ENCODE measurements at places on chromosomes 12 and 14.
A peak's percentile ranks its signal among the peaks of the same experiment; 100 is the strongest.

- no peak for DNase-seq
These were observed 903.7 kb upstream of the USP15 start for GRCh38 chr12:61356485-61356884.

GRCh38 chr12:59491877-59492276, 104.0 kb upstream of the SLC16A7 start:
- no peak for DNase-seq

DNA sequence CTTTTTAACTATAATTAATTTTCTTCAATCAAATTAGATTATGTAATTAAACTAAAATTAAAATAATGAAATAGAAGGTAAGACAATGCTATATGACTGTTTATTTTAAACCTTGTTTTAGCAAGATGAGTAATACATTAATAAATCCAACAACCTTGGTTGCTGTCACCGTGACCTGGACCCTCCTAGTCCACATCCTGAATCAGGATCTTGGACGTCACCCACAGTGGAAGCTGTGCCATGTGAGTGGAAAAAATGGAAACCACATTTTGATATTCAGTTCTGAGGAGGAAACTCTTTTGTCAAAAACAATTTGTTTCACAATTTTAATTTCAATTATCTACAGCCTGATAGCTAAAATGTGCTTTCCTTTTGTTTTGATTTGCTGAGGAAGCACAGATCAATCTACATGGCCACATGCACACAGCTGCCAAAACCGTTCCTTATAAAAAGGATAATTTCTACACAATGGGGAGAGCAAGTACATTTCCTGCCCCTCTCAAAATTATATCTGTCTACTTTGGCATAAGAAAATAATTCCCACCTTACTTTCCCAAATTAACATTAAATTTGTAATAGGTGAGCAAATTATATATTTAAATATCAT, 255.5 kb downstream of the RASSF9 start:
- no peak for DNase-seq

- no peak for DNase-seq
These were observed 1.1 kb upstream of the USP15 start for GRCh38 chr12:62258941-62259630.

GRCh38 chr12:1836854-1837421, 16.6 kb downstream of the LRTM2 start:
- no peak for DNase-seq

- DNase-seq, result peak; percentile 52
These were observed 30.4 kb upstream of the PLEKHG6 start for GRCh38 chr12:6280053-6280469.

GRCh38 chr12:63304887-63305316, 153.9 kb upstream of the AVPR1A start:
- no peak for DNase-seq

- peak; percentile 57 for DNase-seq
These were observed 441.5 kb downstream of the PRKD1 start for GRCh38 chr14:29486132-29486531.

GRCh38 chr12:132433641-132434395, 56.1 kb upstream of the FBRSL1 start:
- no peak for DNase-seq

DNA sequence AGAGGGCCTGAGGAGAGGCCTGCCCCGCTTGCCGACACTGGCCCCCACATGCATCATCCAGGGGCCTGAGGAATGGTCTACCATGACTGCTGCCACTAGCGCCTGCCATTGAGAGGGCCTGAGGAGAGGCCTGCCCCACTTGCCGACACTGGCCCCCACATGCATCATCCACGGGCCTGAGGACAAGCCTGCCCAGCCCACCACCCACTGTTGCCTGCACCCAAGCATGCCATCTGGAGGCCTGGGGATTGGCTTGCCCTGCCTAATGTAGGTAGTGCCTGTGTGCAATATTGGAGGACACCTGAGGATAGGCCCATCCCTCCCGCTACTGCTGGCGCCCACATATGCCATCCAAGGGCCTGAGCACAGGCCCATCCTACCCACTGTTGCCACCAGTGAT, 24.4 kb downstream of the CYP46A1 start:
- DNase-seq, result no peak

DNA sequence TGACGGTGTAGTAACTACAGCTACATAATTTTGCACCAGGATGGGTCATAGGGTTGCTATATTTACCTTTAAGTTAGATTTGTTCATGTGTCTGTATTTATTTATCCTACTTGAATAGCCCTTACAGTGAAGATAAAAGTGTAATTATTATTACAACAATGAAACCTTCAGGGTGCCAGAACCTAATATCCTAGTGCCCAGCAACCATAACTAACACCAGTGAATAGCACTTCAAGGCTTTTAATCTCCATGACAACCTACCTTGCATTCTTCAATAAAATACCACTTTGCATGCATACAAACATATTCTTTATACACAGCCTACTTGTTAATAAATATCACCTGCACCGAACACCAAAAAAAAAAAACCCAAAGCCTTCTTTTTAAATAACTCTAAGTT, 58.7 kb upstream of the G2E3 start:
- DNase-seq, result no peak

GRCh38 chr12:75853626-75854025, 177.9 kb downstream of the PHLDA1 start:
- no peak for DNase-seq

DNA sequence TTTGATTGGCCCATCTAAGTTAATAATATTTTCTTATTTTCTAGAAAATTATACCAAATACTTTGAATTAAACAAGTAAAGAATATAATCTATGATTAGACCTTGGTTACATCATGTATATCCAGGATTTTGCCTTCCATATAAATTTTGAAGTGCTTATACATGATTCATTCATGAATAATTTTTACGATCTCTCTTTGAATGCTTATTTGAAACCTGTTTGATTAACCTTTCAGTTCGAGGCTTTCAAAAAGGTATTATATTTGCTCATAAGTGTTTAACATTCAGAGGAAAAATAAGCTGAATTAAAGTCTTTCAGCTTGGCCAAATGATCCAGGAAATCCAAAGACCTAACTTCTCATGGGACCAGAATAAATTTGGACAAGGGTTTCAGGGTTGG, 495.2 kb upstream of the GARIN6 start:
- no peak for DNase-seq

DNA sequence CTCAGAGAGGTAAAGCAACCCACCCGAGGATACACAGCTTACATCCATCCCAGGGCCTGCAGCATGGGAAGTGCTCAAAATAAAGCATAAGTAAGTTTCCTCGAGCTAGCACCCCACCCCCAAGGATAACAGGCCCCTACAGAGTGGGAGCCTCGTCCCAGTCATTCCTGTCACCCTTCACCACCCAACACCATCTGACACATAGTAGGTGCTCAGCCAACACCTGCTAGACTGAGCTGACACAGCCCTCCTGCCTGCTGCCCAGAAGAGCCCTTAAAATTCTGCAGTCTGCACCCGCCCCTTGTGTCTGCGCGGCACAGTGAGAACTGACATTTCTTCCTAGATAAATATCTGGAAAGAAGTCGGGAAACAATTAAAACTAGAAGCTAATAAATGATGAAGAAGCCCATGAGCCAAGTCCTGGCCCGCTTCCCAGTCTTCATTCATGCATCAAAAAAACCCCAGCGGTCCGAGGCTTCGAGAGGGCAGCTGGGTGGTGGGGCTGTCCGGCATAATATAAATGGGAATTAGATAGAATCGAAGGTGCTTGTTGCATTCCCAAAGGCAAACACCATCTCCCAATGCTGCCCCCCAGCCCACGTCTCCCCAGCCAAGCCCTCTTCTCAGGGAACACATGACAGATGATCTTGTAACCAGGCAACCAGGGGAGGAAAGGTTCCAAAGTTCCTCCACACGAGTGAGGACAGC, 76.2 kb downstream of the BCL11B start:
- DNase-seq, result no peak

DNA sequence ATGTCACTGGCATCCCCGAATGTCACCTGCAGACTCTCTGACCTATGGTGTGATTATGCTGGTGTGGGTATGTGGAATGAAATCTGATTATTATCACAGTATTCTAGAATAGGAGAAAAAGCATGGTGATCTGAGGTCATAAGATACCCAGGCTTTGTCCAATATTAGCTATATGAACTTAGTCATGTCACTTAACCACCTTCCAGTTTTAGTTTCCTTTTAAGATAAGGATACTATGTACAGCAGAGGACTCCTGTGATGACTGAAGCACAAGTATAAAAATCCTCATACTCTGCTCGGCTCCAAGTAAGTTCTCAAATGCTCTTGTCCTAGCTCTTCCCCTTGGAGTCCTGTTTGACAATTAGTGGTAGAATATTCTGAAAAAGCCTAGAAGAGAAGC, 2.8 kb downstream of the GNS start:
- no peak for DNase-seq

DNA sequence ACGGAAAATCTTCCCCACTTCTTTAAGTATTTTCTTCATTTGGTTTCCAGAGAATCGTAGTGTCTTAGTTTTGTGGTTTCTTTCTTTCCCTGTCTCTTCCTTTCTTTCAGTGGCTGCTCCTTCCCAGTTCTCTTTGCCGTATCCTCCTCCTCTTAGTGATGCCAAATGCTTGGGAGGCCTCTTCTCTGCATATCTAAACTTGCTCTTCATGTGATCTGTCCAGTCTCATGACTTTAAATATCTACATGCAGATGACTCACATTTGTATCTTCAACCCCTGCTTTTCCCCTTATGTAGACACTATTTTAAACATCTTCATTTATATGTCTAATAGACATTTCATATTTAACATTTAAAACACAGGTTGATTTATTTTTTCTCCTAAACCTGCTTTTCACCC, 149.2 kb downstream of the PTCSC3 start:
- no peak for DNase-seq

DNA sequence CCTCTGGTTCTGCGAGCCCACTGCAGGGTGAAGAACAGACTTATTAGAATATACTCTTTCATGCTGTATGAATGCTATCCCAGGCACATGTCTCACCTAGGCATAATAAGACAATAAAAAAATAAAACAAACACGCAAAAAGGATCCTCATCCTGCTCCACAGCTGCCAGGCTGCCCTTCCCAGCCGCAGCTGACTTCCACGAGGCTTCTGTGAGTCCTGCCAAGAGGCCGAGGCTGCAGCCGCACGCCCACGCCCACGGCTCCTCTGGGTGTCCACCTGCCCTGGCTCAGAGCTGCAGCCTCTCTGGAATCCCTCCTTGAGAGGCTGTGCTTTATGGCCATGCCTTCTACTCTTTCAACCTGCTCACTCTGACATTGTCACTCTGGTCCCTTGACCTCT, 6.9 kb downstream of the SMIM41 start:
- DNase-seq, result no peak

DNA sequence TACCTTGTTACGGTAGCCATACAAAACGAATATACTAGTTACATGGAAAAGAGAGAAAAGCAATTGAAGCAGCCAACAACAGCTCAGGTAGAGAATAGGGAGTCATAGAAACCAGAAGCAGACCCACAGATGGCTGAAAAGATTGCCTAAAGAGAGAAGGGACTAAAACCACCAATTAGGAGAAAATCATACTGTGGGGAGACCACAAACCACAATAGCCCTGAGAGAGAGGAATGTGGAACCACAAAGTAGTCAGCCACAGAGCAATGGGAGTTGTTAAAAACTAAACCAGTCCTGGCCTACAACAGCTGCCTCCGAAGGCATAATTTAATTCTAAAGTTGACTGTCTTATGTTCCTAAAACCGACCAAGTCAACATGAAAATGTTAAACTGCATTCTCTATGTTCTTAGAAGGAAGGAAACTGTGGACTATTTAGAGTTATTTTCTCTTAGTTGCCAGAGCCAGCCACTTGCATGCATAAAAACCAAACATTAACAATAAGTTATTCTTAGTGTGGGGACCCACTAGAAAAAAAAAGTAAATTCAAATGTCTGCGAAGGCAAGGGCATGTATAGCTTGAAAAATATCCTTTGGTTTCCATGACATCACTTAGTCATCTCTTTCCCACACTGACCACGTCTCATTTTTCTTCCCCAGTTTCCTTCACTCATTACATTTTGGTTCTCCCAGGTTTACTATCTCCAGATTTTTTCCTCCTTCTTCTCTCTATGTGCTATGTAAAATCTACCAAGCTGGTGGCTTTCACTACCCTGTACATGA, 398.1 kb downstream of the NOVA1 start:
- DNase-seq, result no peak

- DNase-seq, result no peak
These were observed 1.1 kb upstream of the ABCC9 start for GRCh38 chr12:21942377-21942703.

- DNase-seq, result no peak
These were observed 119.6 kb downstream of the SLC8A3 start for GRCh38 chr14:70069186-70069585.

DNA sequence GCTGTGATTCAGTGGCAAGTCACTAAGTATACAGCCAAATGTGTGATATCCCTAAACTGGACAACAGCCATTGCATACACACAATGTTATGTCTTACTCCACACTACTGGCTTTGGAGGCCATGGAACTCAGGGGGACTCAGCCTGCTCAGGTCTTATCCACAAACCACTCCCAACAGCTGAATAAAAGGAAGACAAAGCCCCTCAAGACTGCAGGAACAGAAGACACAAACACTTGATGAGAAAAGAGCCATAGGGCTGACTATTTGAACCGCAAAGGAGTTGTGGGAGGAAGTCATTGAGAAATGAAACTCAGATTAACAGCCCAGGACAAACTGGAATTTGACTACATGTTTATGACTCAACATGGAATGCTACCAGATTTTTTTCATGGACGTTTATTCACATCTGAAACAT, 40.9 kb downstream of the PTGER2 start:
- DNase-seq, result peak; percentile 84

- no peak for DNase-seq
These were observed 21.6 kb downstream of the SOX5 start for GRCh38 chr12:23927907-23928306.

- no peak for DNase-seq
These were observed 690.7 kb upstream of the TBX3 start for GRCh38 chr12:115374480-115375185.

DNA sequence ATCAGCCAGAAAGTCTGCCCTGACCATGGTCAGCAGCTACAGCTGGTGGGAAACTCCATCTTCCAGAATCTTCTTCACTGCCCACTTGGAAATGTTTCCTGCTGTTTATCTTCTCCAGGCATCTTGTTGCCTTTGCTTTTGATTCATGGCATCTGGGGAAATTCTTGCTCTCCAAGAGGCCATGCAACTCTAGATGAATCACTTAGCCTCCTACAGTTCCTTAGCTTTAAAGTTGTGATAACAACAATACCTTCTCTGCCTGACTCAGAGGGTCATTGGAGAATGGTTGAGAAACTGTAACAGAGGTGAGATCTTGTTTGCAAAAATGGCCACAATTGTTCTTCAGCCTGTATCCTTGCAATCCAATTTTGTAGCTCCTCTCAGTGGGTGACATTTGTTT, 121.0 kb upstream of the VRK1 start:
- DNase-seq, result no peak

DNA sequence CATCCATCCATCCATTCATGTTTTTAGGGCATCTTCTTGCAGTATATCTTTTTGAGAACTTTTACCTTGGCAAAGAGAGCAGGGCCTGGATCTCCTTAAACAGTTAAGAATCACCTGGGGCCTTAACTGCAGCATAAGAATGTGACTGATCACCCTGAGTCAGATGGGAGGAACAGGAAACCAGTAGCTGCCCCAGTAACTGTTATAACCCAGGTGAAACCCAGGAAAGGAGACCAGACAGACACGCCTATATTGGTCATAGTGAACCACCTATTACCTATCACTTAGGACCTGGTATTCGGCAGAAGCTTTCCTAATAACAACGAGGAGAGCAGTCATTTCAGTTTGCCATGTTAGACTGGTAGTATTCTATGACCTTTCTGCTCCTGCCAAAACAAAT, 43.4 kb upstream of the NR2C1 start:
- no peak for DNase-seq
